ENCODE measurements at places on chromosomes 7 and 10. TPM values are rescaled to one million over a fixed set of nuclear protein-coding genes. Genes with fewer than 3 reads are reported as not detected.

GRCh38 chr7:128172151-128172550 lies 68.9 kb upstream of the LEP start:
- no peak overlapping the region for H3K27ac ChIP-seq
- H3K4me3 ChIP-seq = no peak overlapping the region
- H3K27me3 ChIP-seq = peaks cover 71% of the 10 kb centered on the region

DNA sequence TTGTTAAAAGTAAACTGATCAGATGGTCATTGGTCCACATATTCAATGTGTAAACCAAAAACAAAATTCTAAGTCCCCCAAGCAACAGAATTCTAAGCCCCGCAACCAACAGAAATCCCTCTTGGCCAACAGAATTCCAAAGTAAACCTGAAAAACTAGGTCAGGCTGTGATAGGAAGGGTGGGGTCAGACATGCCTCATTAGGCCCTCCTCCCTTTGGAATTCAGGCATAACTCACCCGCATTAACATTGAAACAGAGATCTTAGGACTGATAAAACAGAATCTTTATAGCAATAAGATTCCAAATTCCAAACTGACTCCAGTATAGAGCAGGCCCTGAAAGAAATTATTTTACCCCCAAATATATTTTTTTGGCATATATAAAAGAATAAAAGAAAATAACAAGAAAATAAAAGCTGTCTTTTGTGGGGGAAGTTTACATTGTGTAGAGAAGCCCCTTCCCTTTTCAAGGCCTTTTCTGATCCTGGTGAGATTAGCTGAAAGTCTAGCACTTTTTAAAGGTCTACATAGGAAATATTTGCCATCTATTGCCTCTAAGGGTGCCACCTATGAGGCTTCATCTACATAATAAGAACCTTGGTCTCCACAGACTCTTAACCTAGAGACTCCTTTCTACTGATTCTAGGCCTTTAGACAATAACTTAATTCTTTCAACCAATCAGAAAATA lies 30.5 kb downstream of the GNAT3 start:
- no peaks in the 10 kb centered on the region for H3K27me3 ChIP-seq
- H3K36me3 ChIP-seq = no peaks in the 10 kb centered on the region
- H3K27ac ChIP-seq = peak overlapping the region; percentile 19
- no peak overlapping the region for H3K4me3 ChIP-seq
- no peaks in the 10 kb centered on the region for H3K4me1 ChIP-seq
- DNase-seq = no peak

DNA sequence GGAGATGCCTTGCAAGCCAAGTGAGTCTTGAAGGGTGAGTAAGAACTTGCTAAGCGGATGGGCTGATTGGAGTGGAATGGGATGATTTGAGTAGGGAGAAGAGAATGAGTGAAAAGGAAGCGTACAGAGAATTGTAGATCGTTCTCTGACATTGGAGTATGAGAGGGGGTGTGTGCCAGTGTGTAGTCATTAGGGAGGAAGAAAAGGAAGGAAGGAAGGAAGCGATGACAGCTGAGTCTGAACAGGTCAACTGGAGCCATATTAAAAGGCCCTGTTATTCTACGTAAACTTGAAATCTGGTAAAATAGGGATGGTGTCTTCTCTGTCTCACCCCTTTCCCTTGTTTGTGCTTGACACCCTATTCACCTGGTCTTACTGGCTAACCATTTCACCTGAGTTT lies 55.1 kb downstream of the SLK start:
- DNase-seq = no peak
- H3K36me3 ChIP-seq = peaks cover 63% of the 10 kb centered on the region
- no peaks in the 10 kb centered on the region for H3K27me3 ChIP-seq
- H3K4me3 ChIP-seq = no peak overlapping the region
- H3K4me1 ChIP-seq = no peaks in the 10 kb centered on the region

GRCh38 chr10:78859266-78859665 lies 209.5 kb upstream of the ZMIZ1 start:
- no peaks in the 10 kb centered on the region for H3K4me1 ChIP-seq
- peaks cover 4% of the 10 kb centered on the region for H3K27me3 ChIP-seq
- no peaks in the 10 kb centered on the region for H3K36me3 ChIP-seq
- H3K27ac ChIP-seq = no peak overlapping the region
- no peak overlapping the region for H3K4me3 ChIP-seq
- DNase-seq = no peak

- DNase-seq = no peak
- no peaks in the 10 kb centered on the region for H3K27me3 ChIP-seq
- no peak overlapping the region for H3K27ac ChIP-seq
- H3K4me3 ChIP-seq = no peak overlapping the region
- H3K36me3 ChIP-seq = no peaks in the 10 kb centered on the region
These were observed 164.5 kb downstream of the DGKB start for GRCh38 chr7:14738086-14738485.

GRCh38 chr7:42227021-42227420 lies 10.0 kb downstream of the GLI3 start:
- H3K4me3 ChIP-seq = no peak overlapping the region
- H3K4me1 ChIP-seq = no peaks in the 10 kb centered on the region
- no peaks in the 10 kb centered on the region for H3K36me3 ChIP-seq
- peaks cover 24% of the 10 kb centered on the region for H3K27me3 ChIP-seq

DNA sequence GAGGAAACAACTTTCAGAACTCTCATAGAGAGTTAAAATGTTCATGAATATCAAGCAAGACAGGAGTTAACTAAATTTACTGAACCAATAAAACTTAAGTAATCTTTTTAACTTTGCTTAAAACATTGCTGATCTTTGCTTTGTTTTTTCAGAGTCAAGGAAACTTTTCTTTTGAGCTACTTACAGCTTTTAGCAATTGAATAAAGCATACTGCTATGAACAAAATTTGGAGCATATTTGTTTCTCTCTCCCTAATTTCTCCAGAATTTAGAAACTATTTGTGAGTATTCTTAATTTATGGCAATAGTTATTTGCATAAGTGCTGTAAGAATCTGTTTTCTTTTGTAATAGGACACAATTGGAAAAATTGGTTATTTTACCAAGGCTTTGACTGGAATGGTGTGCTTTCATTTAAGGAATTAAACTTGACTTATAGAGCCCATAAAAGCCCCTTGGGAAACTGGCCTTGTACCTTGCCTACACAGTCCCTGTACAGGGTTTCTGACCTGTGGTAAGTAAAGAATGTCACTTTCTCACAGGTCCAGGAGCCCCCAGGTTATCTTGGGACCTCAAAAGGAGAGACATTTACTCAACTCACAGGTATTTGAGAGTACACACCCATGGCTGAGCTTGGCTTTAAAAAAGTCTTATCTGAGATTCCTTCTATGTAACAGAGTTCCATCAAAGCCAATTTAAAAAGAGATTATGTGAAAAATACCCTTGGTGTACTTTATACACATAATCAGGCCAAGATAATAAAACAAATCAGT lies 23.3 kb upstream of the KIAA1549 start:
- no peaks in the 10 kb centered on the region for H3K36me3 ChIP-seq
- no peaks in the 10 kb centered on the region for H3K27me3 ChIP-seq
- peak; percentile 5 for DNase-seq
- H3K4me1 ChIP-seq = no peaks in the 10 kb centered on the region
- no peak overlapping the region for H3K4me3 ChIP-seq

DNA sequence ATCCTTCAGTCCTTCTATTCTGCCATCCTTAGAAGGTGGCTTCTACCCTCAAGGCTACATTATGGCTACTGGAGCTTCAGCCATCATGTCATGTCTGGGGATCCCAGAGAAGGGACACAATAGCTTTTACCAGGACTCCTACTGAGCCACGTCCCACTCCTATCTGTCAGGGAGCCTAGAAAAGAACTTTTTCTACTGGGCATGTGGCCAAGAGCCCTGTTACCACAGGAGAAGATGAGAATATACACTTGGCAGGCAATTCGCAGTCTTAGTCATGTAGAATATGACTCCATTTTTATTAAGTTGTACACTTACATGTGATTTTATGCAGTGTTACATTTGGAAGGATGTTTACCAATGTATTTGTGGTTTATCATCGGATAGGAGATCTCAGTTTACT lies 64.6 kb upstream of the KCNMA1 start:
- no peaks in the 10 kb centered on the region for H3K36me3 ChIP-seq
- DNase-seq = no peak
- no peaks in the 10 kb centered on the region for H3K27me3 ChIP-seq
- H3K4me3 ChIP-seq = no peak overlapping the region

DNA sequence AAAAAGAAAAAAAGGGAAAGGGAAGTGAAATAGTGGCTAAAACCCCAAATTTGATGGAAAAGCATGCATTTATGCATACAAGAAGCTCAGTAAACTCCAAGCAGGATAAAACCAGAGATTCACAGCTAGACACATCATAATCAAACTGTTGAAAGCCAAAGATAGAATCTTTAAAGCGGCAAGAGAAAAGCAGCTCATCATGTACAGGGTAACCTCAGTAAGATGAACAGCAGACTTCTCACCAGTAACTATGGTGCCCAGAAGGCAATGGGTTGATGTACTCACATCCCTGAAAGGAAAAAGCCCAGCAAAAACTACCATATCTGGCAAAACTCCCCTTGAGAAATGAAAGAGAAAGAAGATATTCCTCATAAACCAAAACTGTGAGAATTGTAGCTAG lies 60.4 kb downstream of the TPST1 start:
- no peak overlapping the region for H3K4me3 ChIP-seq
- H3K27me3 ChIP-seq = no peaks in the 10 kb centered on the region
- H3K27ac ChIP-seq = no peak overlapping the region
- H3K36me3 ChIP-seq = no peaks in the 10 kb centered on the region

GRCh38 chr10:5195727-5196374 lies 786 bp upstream of the AKR1C4 start:
- peak overlapping the region; percentile 93 for H3K27ac ChIP-seq
- no peak overlapping the region for H3K4me3 ChIP-seq
- H3K4me1 ChIP-seq = peaks cover 12% of the 10 kb centered on the region
- peak; percentile 87 for DNase-seq
- no peaks in the 10 kb centered on the region for H3K36me3 ChIP-seq

- no peaks in the 10 kb centered on the region for H3K4me1 ChIP-seq
- DNase-seq = no peak
- H3K27ac ChIP-seq = no peak overlapping the region
- no peak overlapping the region for H3K4me3 ChIP-seq
- H3K36me3 ChIP-seq = no peaks in the 10 kb centered on the region
These were observed 209.8 kb upstream of the RHOBTB1 start for GRCh38 chr10:61153771-61154170.

DNA sequence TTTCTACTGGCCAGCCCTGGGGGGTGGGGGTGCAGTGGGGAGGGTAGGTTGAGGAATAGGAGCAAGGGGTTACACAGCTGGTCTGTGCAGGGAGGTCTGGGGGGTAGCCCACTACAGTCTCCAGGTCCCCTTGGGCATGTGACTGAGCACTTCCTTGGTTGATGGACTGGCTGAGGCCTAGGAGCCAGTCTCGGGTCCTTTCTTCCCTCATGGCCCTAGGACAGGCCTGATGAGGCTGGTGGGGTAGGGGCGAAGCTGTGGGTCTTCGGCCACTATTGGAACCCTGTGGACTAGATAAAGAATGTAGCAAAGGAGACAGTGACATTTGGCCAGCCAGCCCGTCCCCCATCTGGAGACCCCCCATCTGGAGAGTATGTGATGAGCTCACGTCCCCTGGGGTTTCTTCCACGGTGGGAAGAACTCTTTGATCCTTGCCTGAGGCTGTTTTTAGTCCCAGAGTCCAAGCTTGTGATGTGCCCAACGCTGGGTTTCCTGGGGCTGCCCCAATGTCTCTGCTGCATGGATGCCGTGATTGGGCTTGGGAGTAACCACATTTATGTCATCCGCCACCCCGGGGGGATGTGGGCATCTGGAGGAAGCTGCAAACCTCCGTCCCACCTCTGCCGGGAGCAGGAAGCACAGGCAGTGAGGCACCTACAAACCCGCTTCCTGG lies 20.7 kb downstream of the FAM241B start:
- no peak for DNase-seq
- no peak overlapping the region for H3K4me3 ChIP-seq
- no peaks in the 10 kb centered on the region for H3K36me3 ChIP-seq
- peaks cover 4% of the 10 kb centered on the region for H3K4me1 ChIP-seq
- no peak overlapping the region for H3K27ac ChIP-seq

- no peaks in the 10 kb centered on the region for H3K36me3 ChIP-seq
- H3K27ac ChIP-seq = no peak overlapping the region
- no peaks in the 10 kb centered on the region for H3K4me1 ChIP-seq
- DNase-seq = no peak
These were observed 473.0 kb downstream of the GALNT17 start for GRCh38 chr7:71604818-71605414.

DNA sequence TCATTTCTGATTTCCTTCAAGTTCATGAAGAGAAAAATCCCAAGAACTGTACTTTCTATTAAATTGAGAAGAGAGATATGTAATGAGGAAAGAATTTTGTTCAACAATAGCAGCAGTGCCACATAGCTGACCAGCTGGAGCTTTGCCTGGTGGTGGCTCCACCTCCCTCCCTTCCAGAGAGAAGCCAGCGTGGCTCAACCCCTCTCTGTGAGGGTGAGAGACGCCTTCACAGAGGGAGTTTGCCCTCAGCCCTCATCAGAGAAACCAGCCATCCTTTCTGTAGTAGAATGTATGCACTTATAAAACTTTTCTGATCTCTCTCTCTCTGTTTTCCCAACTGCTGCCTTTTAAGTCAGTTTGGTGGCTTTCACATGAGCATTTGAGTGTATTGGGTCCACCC lies 20.5 kb upstream of the COL1A2 start:
- peak overlapping the region; percentile 88 for H3K27ac ChIP-seq
- no peaks in the 10 kb centered on the region for H3K27me3 ChIP-seq
- peak; percentile 34 for DNase-seq

DNA sequence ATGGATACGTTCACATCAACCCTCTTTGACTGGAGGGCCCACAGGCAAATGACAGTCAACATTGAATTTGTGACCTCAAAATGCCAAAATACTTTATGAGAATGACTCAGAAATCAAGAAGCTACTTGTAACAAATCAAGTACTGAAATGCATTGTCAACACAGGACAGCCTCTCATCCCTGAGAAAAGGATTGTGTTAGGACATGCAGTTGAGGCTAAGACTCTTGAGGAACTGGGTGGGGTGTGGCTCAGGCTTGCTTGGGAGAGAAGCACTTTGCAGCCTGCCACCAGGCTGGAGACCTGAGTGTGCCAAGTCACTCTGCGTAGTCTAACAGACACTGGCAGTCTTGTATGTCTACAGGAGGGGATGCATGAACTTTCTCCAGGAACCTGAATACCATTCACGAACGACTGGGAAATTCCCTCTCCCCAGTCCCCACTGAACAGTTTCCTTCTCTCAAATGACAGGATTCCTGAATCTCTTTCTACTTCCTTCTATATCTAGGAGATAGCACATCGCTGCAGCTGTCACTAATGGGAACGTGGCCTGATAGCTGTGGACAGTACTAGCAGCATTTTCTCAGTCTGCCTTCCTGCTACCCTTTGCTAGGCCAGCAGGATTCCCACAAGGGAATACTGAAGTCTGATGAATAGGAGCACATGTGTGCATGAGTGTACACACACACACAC lies 3.3 kb upstream of the SMO start:
- no peak overlapping the region for H3K27ac ChIP-seq
- no peaks in the 10 kb centered on the region for H3K36me3 ChIP-seq
- peaks cover 3% of the 10 kb centered on the region for H3K27me3 ChIP-seq
- no peak for DNase-seq

- no peaks in the 10 kb centered on the region for H3K4me1 ChIP-seq
- no peak overlapping the region for H3K4me3 ChIP-seq
- H3K27ac ChIP-seq = no peak overlapping the region
- no peaks in the 10 kb centered on the region for H3K36me3 ChIP-seq
- H3K27me3 ChIP-seq = no peaks in the 10 kb centered on the region
These were observed 574.5 kb downstream of the SUGCT start for GRCh38 chr7:40709062-40709964.

MNX1 gene
- 14.5 TPM for polyA plus RNA-seq

PFKFB3 gene
- polyA plus RNA-seq = 15.3 TPM

TBX20 gene
- not detected for polyA plus RNA-seq

GIMAP1 gene
- polyA plus RNA-seq = 2.2 TPM

TMEM72 gene
- polyA plus RNA-seq = 0.31 TPM
